ENCODE measurements at places on chromosomes 4 and X.
A peak's percentile ranks its signal among the peaks of the same experiment; 100 is the strongest.

DNA sequence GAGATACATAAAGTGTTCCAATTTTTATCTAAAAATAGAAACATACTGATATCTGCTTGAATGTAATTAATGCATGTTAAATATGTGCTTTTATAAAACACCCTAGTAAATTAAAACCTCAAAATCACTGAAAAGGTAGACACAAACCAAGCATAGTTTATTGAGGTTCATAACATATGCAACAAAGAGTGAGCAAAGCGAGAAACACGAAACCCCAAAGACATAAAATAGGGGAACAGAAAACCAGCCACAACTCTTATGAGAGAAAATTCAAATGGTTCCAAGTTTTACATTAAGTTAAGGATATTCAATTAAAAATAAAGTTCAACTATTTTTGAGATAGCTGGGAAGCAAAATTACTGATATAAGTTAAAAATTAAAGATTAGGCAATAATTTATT lies 336.4 kb upstream of the AGA start:
- DNase-seq, result no peak

DNA sequence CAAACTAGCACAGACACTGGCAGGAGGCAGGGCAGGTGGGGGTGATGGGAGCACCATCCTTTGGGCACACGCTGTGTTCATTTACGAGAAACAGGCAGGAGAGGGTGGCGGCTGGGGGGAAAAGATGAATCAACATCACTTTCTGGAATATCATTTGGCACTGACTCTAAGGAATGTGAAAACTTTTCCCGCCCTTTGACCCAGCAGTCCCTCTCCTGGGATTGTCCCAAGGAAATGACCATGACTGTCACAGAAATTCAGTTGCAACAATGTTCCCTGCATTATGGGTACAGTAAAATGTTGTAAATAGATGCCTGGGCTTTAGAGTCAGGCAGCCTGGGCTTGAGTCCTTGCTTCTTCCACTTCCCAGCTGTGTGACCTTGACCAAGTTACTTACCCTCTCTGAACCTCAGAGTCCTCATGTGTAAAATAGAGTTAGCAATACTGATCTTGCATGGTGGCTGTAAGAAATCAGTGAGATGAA lies 58.6 kb downstream of the ABLIM2 start:
- no peak for DNase-seq

- DNase-seq, result no peak
Measured at GRCh38 chrX:56397636-56398035, 165.5 kb downstream of the KLF8 start.

- no peak for DNase-seq
Measured at GRCh38 chr4:70298051-70298450, 36.7 kb upstream of the CABS1 start.

GRCh38 chr4:56255820-56256219 lies 131.5 kb downstream of the AASDH start:
- DNase-seq, result no peak

DNA sequence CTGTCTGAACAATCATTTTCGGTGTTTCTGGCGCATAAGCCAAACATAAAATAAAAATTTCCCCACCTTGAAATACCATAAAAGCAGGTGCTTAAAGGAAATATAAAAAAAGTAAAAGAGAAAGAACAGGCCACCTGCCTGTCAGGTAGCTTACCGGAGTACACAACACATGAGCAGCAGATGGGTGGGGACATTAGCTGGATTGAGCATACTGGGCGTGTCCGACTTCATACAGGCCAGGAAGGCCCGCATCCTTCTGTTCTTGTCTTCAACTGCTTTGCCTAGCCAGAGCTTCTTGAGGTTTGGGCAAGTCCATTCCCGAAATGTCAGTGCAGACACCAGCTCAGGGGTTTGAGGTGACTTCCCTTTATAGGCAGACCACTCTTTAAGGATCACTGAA lies 66.7 kb downstream of the FAM120C start:
- no peak for DNase-seq

DNA sequence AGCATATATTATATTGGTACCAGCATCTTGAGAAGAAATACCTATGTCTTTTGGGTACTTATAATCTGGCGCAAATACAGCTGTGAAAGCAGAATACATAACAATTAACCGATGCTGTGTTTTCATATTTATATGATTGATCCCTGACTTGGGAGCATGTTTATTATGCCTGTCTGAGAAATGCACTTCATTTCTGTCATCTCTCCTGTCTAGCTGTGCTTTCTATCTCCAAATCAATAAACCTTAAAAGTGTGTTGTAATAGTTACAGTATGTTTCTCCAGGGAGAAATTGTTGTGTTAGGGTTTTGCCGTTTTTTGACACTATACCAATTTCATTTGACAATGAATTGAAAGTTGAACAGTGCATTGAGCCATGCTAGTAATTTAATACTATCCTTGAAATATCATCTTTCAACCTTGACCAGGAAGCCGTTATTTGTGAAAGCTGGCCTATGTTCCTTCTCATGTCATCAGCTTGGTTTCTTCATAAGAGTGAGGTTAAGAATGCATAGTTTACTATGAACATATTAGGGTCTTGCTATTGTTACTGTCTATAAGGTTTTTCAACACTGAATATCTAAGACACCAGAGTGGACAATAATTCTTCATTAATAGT lies 206.2 kb upstream of the PCDH18 start:
- no peak for DNase-seq

- no peak for DNase-seq
Measured at GRCh38 chr4:69497886-69498395, 2.2 kb upstream of the UGT2B4 start.

DNA sequence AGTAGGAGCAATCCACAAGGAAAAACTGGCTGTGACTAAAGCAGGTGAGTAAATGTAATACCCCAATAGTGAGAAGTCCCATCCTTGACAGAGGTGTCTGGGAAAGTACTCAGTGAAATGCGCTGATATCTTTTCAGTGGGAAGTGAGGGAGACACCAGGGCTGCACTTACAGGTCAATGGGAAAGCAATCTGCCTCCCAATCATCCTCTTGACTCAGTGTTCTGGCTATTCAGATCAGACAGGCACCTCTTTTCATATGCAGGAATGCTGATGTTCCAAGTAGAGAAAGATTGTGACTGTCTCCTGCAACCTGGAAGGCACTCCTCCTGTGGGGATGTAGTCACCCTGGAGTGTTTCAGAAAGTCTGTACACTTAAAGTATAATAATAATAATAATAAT lies 39.9 kb upstream of the SPIN2A start:
- DNase-seq, result no peak

- DNase-seq, result no peak
Measured at GRCh38 chr4:7638984-7639789, 204.5 kb upstream of the PSAPL1 start.

- no peak for DNase-seq
Measured at GRCh38 chrX:11908371-11908770, 150.3 kb downstream of the MSL3 start.

GRCh38 chr4:98444371-98444770 lies 183.2 kb downstream of the RAP1GDS1 start:
- no peak for DNase-seq

DNA sequence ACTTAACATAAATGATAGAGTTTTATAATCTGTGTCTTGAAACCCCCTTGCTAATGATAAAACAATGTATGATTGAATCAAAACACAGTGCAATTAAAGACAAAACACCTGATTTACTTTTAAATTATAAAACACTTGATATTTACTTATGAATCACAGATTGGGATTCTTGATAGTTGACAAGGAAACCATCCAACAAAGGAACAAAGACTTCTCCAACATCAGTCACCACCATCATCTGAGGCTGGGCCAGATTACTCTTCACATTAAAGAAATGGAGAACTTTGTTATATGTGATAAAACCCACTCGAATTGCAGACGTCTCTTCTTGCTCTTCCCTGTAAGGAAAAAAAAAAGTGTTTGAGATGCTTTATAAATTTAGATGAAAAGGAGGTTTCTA lies 67.4 kb downstream of the METTL14 start:
- no peak for DNase-seq

DNA sequence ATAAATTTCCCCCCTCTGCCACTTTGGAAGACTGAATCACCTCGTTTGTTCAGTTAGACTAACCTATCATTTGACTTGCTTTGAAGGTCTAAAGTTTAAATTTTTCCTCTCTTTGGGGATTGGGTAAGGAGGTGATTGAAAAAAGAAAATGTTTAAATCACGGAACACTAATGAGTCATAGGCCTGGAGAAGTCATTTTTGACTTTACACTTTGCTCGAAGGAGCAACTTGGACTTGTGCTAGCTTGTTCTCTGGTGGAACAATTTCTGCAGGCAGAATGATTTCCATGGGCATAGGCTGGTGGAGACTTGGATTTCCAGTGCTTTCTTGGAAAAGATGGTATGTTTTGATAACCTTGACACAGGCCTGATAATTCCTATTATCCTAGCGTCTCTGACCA lies 10.5 kb upstream of the GLUD2 start:
- DNase-seq, result no peak

DNA sequence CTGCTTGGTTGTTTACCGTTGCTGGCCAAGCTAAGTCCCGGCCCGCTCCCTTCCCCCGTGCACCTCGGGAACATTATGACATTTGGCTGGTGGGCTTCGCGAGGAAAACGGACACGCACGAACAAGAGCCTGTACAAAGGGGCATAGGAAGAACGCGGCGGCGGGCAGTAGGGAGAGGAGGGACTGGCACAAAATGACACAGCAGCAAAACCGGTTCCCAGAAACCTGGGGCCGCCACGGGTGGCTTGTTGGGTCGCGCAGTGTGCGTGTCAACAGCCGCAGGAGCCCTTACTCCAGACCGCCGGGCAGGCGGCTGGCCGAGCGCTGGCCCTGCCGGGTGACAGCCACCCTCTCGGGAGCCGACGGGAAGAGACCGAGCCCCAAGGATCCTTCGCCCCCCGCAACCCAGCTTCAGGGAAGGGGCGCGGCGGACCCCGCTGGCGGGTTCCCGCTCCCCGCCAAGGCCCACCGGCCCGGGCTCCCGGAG lies 1.6 kb upstream of the LIN54 start:
- DNase-seq, result peak; percentile 23

- no peak for DNase-seq
Measured at GRCh38 chr4:163048447-163048846, 118.2 kb downstream of the NAF1 start.

GRCh38 chr4:56134266-56134665 lies 185.5 kb downstream of the CEP135 start:
- DNase-seq, result no peak

GRCh38 chr4:93031431-93032098 lies 727.8 kb downstream of the GRID2 start:
- no peak for DNase-seq

GRCh38 chr4:65437102-65437501 lies 233.2 kb downstream of the EPHA5 start:
- no peak for DNase-seq

- no peak for DNase-seq
Measured at GRCh38 chr4:31015123-31015522, 295.0 kb downstream of the PCDH7 start.

DNA sequence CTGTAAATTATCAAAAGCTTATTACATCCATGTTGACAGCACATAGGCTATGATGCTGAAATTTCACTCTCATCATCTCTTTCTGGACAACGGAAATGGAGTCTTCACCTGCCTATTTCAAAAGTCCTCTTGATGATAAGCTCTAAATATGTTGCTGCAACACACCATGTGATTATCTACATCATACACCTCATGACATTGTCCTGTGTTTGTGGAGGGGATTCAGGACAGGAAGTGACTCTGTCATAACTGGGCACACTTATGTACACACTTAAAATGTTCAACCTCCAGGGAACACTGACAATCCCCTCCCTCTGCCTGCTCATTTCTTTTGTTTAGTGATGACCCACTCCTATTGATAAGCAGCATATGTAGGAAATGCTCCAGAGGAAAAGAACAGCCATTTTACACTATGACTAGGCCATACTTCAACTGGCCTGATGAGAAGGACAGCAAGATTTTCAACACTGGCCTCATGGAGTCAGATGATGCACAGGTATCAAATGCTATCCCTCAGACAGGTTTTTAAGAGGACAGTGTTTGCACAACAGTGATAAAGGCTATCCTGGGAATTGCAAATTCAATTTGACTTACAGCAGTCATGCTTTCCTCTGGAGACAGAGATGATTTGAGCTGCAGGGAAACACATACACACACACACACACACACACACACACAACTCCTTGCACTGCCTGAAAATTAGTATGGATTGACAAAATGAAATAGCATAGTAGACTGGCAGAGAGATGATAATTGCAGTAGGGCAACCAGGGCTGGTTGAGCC lies 163.3 kb upstream of the RASGEF1B start:
- no peak for DNase-seq

- no peak for DNase-seq
Measured at GRCh38 chr4:144667500-144667899, 21.5 kb downstream of the HHIP start.

- no peak for DNase-seq
Measured at GRCh38 chr4:101089168-101089567, 258.2 kb downstream of the PPP3CA start.

DNA sequence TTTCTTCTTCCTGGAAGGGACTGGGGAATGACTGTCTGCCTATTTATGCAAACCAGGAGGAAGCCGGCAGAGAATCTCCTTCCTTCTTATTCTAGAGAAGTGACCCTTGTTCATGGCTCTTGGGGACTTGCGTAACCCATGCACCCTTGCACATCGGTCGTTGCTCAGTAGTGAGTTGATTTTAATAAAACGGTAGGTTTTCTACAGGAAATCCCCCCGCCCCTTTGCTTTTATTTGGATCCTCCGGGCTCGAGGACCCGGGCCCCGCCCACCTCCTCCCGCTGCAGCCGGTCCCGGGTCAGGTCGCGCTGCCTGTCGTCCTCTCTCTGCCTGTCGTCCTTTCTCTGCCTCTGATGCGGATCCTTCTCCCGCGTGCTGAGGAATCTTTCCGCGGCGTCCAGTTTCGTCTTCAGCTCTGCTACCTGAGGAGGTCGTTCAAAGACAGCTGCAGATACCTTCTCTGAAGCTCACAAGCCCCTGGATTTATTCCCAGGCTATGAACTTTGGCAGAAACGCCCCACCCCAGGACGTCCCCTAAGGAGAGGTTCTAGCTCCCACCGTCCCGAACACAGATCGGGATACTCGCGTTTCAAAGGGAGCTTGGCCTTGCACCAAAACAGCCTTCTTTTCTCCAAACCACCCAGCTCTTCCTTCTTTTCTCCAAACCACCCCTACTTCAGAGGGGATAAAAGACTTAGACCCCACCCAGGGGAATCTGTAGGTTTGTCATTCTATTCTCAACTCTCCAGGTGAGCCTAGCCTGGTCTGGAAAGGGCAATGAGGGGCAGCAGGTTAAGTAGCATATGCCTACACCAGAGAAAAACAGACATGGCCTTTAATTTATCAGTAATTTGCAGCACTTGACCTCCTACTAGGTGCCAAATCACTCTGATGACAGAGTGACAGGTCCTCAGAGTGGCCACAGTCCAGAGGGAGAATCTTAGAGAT lies 7.0 kb downstream of the TNIP3 start:
- peak; percentile 46 for DNase-seq

- DNase-seq, result no peak
Measured at GRCh38 chrX:16843208-16843909, 26.8 kb downstream of the RBBP7 start.

- peak; percentile 50 for DNase-seq
Measured at GRCh38 chr4:110049951-110050925, 137.6 kb downstream of the EGF start.

All from naive thymus-derived CD8-positive, alpha-beta T cell (primary cell).